ENCODE measurements at places on chromosomes 6 and 20.

GRCh38 chr20:51446656-51447055 is 95.9 kb downstream of the NFATC2 start:
- no peak for DNase-seq

GRCh38 chr6:20564777-20565176 is 30.5 kb downstream of the CDKAL1 start:
- no peak for DNase-seq

DNA sequence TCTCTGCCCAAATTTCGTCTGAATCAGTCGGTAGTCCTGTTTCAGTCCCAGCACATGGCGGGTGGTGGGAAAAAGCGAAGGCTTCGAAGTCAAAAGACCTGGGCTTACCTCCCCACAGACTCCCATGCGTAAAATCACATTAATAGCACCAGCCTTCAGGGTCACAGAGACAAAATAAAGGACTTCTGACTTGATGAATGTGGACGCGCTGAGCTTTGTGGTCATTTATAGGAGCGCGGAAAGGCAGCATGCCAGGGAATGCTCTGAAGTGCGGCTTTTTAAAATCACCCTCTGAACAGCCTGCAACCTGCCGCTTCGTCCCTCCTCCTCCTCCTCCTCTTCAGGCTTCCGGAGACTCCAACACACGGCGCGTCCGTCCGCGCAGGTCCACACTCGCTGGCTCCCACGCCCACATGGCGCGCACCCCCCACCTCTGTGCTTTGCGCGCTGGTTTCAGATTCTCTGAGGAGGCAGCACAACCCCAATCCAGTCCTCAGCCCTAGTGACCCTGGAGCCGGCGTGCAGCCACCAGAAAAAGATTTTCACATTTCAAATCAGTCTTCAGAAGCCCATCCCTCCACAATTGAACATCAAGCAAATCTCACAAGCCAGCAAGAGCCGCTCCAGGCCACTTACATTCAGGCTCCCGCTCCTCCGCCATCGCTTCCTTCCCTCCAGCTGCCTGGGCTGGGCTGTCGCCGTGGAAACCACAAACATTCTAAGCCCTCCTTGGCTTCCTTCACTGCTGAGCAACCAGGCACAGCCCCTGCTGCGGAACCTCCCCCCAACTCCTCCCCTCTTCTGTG is at the start of gene C6orf118:
Gene C6orf118 (minus strand): TSS at position 680 of the 806 bp plus-strand sequence. CDS start 19 bp downstream, at position 661.
- DNase-seq: peak; percentile 16

DNA sequence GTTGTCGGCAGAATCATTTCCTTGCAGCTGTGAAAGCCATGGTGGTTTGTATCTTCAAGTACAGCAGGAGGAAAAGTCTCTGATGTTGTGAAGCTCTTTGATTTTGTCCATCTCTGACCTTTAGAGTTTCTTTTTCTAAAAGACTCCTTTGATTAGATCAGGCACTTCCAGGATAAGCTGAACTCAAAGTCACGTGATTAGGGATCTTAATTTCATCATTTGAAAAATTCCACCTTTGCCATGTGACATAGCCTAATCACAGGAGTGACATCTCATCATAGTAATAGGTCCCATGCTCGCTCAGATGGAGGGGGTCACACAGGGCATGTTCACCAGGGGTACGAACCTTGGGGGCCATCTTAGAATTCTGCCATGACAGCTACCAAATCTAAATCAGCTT is 441.5 kb upstream of the CDH4 start:
- no peak for DNase-seq

GRCh38 chr20:41049451-41049850 is 20.8 kb downstream of the TOP1 start:
- DNase-seq: no peak

- peak; percentile 4 for DNase-seq
Measured at GRCh38 chr6:156557251-156557910, 219.8 kb upstream of the ARID1B start.

- DNase-seq: no peak
Measured at GRCh38 chr6:12436683-12437082, 146.5 kb downstream of the EDN1 start.

DNA sequence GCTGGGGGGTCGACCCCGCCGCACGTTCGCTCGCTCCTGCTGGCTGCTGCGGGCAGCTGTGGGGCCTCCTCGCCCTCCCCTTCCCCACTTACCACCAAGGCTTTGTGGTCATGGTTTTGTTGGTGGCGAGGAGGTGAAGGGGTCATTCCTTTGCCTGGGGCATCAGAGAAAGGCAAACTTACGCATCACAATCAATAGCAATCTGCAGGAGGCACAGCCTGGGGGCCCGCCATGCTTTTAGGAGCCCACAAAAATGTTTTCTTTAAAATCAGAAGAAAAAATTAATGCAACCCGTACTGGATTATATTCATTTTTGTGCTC is 137.0 kb downstream of the IMPG1 start:
- no peak for DNase-seq

DNA sequence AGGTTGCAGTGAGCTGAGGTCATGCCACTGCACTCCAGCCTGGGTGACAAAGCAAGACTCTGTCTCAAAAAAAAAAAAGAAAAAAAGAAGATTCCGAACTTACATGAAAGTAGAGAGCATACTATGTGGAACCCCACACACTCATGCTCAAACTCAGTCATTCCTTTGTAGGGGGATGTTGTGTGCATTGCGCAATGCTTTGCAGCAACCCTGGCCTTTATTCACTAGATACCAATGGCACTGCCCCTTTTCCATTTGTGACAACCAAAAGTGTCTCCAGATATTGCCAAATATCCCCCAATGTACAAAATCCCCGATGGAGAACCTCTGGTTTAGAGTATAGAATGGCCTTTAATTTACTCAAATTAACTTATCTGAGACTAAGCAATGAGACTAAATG is 158.6 kb downstream of the GJA1 start:
- DNase-seq: no peak

DNA sequence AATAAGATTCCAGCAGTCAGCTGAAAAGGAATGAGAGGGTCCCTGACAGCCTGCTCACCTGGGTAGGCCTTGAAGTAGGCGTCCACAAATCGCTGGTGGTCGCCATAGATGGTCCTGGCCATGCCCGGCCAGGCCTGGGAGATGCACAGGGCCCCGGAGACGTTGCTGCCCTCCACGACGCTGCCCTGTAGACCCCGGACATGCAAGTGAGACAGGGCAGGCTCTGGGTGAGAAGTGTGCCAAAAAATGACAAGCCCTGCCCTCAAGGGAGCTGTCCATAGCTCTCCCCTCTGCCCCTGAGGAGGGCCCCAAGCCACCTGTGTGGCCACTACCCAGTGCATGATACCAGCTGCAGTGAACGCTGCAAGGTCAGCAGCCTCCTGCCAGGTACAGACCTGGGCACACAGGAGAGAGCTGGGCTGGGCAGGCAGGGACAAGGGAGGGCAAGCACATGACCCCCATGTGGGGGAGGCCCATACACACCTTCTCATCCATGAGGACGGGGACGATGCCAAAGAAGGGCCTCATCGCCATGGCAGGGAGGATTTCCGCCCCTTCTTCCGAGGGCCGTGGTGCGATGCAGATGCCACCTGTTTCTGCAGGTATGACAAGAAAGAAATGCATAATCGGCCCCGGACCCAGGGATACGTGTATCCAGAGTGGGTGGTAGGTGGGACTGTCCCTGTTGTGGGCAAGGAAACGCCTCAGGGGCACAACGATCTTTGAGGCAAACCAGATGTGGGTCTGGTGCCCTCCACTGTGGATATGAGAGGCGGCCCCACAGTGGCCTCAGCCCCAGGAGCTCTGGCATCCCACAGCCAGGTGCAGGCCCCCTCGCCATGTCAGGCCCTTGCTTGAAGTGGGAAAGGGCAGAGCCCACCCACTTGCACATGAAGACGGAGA is 21.2 kb upstream of the APMAP start:
- DNase-seq: no peak

DNA sequence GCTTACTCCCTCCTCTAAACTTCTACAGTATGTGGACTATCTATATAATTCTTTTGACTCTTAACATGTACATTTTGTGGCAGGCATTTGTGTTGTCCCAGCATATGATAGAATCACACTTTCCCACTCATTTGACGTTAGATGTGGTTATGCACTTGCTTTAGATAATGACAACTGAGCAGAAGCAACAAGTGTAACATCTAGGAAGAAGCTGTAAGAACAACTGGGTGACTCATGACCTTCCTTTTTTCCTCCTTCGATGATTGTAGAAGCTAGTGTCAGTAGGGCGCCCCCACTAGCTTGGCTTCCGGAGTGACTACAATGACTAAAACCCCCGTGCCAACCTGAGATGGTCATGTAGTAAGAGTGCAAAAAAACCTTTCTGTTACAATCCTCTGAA is 74.6 kb upstream of the CEP85L start:
- DNase-seq: no peak

- DNase-seq: no peak
Measured at GRCh38 chr6:50380406-50381098, 330.8 kb upstream of the DEFB112 start.

DNA sequence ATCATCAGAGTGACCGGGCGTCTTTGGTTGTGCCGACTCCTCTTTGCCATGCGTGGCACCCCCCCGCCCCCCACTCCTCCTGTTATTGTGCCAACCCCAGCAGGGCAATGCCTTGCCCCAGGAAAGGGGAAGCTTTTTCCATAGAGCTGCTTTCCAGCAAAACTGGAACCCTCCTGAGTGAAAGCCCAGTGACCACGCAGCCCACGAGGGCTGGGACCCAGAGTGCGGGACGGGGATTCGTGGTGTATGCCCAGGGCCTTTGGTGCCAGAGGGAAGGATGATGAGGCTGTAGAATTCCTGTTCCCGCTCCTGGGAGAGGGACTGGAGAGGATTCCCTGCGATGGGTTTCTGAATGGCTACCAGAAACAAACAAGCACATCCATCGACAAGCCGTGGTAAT is 116.8 kb upstream of the BACH2 start:
- no peak for DNase-seq

DNA sequence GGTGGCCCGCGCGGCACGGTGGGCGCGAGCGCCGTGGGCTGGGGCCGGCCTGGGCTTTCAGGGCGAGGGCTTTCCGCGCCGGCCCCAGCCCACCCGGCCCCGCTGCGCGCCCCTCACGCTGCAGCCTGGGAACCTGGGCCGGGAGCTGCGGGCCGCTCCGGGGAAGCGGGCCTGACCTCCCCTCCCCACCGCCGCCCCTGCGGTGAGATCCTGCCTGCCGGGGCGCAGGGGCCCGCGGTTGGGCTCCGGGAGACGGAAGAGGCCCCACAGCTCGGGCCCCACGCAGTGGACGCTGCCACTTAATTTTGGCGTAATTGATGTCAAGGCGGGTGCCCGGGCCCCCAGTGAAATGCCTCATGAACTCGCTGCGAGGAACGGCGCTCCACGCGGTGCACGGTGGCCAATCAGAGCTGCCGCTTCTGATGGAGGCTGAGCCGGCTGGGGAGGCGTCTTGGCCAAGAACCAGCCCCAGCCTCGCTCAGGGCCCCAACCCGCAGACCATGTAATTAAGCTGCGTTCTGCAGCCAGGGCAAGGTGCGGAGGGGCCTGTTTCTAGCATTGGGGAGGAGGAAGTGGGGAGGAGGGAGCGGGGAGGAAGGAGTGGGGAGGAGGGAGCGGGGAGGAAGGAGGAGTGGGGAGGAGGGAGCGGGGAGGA is 96.1 kb upstream of the BHLHE23 start:
- no peak for DNase-seq

DNA sequence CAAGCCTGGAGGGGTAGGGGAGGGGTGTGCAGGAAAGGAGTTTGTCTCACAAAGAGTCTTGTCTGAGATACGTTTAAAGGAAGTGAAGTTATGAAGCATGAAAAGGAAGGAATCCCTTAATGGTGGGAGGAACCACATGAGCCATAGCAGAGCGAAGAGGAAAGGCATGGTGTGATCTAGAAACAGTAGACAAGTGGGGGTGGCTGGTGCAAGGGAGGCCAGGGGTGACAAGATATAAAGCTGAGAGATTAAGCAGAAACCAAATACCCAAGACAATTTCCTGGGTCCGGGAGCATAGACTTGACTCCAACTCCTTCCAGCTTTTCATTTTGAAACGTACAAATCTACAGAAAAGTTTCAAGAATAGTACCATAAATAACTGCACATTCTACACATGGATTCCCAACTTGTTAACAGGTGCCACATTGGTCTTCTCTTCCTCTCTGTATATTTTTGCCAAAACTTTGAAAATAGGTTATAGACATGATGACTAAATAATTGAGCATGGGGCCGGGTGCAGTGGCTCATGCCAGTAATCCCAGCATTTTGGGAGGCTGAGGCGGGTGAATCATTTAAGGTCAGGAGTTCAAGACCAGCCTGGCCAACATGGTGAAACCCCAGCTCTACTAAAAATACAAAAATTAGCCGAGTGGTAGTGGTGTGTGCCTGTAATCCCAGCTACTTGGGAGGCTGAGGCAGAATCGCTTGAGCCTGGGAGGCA is 211.6 kb downstream of the SLC24A3 start:
- DNase-seq: no peak

DNA sequence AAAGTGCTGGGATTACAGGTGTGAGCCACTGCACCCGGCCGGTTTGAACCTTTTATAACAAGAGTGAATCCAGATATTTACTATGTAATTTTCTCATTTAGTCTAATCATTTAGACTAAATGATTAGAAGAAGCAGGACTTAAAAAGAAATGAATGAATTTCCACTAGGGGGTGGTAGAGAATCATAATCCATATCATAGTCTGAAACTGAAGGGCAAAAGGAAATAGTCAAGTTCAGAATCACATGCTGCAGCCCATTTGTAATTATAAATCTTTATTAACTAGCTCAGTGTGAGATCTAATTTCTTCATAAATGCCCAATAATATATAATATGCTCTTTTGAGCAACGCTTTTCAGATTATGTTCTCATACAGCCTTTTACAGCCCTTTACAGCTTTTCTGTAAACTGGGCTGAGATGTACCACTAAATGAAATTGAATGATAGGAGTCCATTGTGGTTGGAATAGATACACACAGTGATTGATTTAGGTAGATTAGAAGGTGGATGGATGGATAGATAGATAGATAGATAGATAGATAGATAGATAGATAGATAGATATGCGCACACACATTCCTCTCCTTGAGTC is 31.8 kb downstream of the PSMB9 start:
- DNase-seq: peak; percentile 44

DNA sequence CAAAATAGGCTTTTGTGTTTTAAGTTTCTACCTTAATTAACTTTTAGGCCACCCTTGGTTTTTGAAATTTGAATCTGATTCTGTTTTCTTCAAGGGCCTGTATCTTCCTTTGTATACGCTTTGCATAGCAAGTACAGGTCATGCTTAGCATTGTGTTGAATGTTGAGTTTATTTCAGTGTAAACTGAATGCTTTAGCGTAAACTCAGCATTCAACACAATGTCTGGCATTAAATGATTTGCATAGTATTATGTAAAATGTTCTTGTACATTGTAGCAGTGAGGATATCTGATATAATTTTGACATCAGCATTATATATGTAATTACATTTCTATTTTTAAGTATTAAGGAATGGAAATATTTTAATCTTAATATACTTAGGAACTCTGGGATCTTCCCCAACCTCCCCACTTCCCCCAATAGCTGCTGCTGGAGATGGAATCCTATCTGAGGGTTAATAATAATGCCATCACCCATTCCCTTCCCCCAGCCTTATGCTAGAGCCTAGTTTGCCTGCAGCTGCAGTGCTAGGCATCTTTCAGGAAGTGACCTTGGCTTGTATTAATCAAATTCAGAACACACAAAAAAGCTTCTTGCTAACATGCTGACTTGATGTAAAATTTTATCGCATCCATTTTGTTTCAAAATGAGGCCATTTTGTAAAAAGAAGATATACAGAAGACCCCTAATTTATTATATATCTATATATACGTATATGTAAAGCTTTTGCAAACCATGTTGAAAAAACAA is 73.1 kb downstream of the NCOA3 start:
- DNase-seq: no peak

- DNase-seq: no peak
Measured at GRCh38 chr6:139277161-139277560, 14.6 kb downstream of the TXLNB start.

Data from fibroblast of skin of left biceps (primary cell).